ENCODE measurements at places on chromosomes 16 and 17.

DNA sequence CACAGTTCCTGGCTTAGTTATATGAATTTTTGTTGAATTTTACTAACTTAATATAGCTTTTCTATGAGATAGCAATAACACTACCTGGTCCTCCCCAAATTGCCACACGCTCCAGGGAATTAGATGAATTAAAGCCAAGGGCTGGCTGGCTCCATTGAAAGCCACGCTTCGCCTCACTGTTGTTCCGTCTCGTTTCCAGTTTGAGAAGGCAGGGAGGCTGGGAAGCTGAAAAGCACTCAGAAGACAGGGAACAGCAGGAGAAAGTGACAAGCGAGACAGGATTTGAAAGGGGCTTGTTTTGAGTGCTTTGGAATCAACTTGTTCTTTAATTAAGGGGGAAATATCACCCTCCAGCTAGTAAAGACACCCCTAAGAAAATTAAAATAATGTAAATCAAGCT, 425.3 kb downstream of the CA10 start:
- no peak for DNase-seq

DNA sequence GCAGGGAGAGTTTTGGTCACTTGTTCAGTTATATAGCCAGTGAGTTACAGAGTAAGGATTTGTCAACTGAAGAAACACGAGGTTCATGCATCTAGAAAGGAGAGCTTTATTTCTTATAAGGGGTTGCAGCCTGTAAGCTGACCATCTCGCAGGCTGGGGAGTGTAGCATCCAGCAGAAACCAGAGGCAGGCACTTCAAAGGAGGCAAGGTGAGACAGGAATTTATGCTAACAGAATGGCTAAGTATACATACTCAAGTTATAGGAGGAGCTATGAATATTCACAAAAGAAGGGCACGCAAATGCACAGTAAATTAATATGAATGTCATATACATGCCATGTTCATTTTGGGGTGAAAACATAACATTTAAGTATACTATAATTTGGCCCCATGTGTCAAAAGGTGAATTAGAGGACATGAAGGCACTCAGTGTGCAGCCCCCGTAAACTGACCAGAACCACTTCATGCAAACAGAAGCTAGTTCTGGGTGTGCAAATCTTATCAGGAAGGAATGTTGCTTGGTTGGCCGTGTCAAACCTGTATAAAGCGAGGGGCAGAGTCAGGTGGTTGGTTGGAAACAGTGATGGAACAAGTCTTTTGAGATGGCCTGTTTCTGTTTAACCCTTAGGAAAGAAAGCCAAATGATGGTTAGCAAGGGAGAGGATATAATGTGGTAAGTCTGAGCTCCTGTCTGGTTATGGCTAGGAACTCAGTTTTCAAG, 97.0 kb downstream of the GRIN2A start:
- DNase-seq = no peak

GRCh38 chr16:27640277-27640600, 90.3 kb downstream of the KATNIP start:
- DNase-seq = peak; percentile 42

DNA sequence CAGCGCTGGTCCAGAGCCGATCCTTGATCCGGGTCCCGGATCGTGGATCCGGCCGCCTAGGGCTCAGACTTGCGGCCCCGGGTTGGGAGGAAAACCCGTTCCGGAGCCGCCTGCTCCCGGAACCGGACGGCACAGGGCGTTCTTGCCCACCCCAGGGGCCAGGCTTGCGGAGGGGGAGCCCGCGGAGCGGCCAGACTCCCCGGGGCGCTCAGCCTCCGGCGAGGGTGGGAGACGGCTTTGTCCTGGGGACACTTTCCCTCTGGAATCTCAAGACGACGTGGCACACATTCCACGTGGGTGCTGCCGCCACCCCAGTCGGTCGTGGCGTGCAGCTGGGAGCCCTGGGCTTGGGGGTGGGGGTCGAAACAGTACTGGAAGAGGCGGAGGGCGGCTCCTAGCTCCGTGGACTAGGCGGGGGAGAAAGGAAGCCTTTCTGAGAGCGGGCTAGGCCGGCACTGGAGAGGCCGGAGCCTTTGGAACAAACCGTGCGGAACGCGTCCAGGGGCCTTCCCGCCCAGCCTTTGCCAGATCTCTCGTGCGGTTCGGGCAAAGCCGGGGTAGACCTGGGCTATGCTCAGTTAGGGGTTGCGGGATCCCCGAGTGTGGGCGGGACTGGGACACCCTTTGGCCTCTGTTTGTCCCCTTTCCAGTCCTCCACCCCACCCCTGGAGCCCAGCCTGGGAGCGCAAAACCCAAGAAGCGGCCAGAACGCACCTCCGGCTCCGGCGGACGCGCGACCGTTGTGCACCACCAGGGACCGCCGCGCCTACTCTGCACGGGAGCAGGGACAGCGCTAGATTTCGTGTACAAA, 26.5 kb downstream of the SREBF1 start:
- DNase-seq = peak; percentile 47

DNA sequence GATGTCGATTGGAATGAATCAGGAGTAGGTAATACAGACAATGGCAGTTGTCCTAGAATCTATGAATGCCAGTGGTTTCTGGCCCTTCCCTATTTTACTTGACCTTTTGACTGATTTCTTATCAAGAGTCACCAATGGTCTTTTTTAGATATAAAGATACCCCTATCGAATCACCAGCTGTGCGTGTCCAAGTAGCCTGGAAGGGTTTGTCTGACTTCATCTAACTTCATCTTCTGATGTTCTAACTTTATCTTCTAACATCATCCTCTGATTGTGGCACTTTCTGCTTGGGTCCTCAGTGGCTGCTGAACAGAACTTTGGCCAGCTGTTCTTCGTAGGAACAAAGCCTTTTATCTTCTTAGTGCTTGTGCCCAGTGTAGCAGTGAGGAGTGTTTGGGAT, 129.7 kb downstream of the MSI2 start:
- DNase-seq = no peak

DNA sequence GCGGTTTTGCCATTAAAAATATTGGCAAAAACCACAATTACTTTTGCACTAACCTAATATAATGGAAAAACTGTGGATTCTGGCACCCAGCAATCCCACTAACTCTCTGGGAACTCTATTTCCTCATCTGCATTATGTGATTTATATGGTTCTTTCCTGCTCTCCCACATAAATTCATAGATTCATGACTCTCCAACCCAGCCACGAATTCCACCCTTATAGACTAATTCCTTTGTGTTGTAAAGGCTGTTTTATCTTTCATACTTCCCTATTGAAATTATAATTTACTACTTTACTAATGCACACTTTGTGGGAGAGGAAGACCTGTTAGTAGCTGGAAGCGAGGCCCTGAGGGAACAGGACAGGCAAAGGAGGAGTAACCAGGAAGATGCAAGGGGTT, 88.4 kb upstream of the GNAO1 start:
- no peak for DNase-seq

DNA sequence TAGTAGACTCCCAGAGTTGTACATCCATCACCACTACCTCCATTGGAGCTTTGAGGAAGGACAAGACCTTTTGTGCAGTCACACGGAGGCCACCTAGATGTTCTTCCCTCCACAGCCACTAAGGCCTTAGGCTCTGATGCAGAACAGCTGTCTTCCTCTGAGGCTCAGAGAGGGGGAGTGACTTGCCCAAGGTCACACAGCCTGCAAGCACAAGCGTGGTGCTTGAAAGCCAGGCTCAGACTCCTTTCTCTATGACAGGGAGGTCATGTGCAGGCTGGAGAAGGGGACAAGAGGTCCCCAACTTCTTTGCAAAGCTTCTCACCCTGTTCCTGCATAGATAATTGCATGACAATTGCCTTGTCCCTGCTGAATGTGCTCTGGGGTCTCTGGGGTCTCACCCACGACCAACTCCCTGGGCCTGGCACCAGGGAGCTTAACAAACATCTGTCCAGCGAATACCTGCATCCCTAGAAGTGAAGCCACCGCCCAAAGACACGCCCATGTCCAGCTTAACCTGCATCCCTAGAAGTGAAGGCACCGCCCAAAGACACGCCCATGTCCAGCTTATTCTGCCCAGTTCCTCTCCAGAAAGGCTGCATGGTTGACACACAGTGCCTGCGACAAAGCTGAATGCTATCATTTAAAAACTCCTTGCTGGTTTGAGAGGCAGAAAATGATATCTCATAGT, 12.7 kb downstream of the SCGB1C2 start:
- DNase-seq = no peak

GRCh38 chr16:79042886-79043285, 557.7 kb downstream of the MAF start:
- DNase-seq = no peak

DNA sequence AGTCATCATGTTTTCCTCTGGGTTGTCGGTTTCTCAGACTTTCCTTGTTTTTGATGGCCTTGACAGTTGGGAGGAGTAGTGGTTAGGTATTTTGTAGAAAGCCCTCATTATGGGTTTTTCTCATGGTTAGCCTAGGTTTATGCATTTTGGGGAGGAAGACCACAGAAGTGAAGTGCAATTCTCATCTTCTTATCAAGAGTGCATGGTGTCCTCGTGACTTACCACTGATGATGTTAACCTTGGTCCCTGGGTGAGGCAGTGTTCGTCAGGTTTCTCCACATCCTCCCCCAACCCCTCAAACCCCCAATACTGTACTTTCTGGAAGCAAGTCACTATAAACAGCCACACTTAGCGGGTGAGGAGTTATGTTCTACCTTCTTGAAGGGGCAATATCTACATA, 42.3 kb downstream of the BPTF start:
- no peak for DNase-seq

DNA sequence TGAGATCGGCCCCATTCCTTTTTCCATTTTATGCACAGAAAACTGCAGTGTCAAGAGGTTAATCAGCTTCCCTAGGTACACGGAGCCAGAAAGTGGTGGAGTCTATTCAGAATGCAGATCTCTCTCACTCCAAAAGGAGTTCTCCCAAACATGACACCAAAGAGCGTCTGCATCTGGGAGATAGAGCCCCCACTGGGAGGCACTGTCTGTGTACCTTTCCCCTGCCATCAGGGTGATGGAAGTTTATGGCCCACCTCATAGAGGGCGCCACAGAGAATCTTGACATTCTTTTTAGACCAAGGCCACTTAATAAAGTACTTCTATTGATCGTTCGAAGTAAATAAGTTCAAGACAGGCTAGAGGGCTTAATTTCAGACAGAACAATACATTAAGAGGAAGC, 493.7 kb upstream of the ERCC4 start:
- DNase-seq = no peak

- DNase-seq = no peak
Observed at GRCh38 chr16:70808371-70808770, 7.4 kb upstream of the VAC14 start.

- no peak for DNase-seq
Observed at GRCh38 chr16:29308644-29309546, 97.6 kb downstream of the NPIPB11 start.

GRCh38 chr16:400061-400591, 1.6 kb upstream of the DECR2 start:
- DNase-seq = no peak

DNA sequence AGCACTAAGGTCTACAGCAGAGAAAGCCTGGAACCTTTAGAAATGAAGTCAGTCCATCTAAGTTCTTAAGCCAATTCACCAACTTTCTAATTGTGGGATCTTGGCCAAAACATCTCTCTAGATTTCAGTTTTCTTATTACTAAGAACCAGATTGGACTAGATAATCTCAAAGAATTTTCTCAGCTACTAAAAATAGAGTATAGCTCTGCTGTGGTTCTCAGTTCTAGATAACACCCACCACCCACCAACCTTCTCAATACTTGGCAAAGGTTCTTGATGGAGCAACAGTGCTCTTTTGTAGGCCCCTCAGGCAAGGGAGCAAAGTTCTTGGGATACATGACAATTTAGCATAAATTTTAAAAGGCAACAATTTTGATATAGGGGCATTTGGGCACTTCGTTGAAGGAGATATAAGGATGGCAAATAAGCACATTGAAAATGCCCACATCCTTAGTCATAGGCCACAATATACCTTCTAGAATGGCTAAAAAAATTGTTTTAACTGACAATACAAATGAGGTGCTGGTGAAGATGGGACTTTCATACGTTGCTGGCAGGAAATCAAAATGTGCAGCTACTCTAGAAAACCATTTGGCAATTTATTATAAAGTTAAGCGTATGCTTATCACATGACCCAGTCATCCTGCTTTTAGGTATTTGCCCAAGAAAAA, 74.4 kb upstream of the TMEM132E start:
- DNase-seq = no peak

DNA sequence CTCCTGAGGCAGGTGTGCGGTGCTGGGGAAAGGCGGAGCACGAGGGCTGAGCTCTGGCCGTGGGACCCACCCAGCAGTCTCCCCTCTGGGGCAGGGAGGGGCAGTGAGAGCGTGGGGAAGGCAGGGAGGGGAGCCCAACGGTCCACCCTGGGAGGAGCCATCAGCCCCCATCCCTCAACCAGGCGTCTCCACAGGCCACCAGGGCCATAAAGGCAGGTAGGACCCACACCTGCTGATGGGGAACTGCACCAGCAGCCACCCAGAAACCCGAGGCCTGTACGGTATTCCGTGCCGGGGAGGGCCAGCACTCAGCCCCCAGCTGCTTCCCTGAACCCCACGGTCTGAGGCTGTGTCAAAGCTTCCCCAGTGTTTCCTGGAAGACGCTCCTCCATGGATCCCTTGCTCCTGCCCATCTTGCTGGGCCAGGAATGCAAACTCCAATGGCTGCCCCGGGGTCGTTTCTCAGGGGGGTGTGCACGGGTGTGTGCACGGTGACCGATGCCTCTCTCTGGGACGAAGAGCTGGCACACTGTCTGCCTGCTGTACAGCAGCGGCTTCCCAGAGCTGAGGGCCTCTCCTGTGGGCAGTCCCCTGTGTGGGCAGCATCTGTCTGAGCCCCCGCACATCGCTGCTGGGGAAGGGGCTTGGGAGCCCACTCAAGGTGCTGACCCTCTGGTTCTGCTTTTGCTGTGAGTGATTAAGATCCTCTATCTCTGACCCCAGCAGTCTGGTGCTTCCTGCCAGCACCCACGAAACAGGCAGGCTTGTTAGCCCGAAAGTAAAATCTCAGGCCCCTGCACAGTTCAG, 17.2 kb upstream of the METRNL start:
- no peak for DNase-seq

- DNase-seq = no peak
Observed at GRCh38 chr17:6755281-6755680, 565 bp upstream of the XAF1 start.

DNA sequence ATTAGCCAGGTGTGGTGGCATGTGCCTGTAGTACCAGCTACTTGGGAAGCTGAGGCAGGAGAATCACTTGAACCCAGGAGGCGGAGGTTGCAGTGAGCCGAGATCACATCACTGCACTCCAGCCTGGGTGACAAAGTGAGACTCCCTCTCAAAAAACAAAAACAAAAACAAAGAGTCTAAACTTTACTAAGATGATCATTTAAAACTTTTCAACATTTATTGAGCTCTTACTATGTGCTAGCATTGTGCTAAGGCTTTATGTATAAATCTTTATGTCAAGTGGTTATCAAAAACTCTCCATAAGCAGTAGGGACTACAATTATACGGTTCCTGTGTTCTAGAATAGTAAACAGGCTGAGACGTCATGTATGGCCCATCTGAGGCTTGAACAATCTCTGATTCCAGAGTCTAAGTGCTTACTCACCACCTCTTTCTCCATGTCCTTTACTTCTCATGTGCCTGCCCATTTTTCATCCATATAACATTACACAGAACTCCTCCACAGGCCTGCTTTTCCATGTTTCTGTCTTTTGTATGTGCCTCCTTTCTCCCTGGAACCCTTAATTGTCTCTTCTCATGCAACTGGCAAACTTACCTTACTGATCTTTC, 66.7 kb downstream of the NUP88 start:
- DNase-seq = no peak

- no peak for DNase-seq
Observed at GRCh38 chr16:25692742-25693508, 1.2 kb downstream of the HS3ST4 start.

All from nucleus accumbens (tissue), 56 donors.